ENCODE measurements at places on chromosomes 3 and 15. TPM values are rescaled to one million over a fixed set of nuclear protein-coding genes. Genes with fewer than 3 reads are reported as not detected.

- peaks cover 9% of the 10 kb centered on the region for H3K27me3 ChIP-seq
- no peak for DNase-seq
- H3K4me3 ChIP-seq: no peak overlapping the region
- no peaks in the 10 kb centered on the region for H3K4me1 ChIP-seq
These were observed 94.3 kb upstream of the PFN2 start for GRCh38 chr3:150064971-150065370.

GRCh38 chr3:127448161-127448561 lies 142.4 kb downstream of the TPRA1 start:
- H3K27me3 ChIP-seq: peaks cover 13% of the 10 kb centered on the region
- H3K27ac ChIP-seq: no peak overlapping the region
- no peak overlapping the region for H3K4me3 ChIP-seq
- H3K4me1 ChIP-seq: no peaks in the 10 kb centered on the region
- DNase-seq: no peak

DNA sequence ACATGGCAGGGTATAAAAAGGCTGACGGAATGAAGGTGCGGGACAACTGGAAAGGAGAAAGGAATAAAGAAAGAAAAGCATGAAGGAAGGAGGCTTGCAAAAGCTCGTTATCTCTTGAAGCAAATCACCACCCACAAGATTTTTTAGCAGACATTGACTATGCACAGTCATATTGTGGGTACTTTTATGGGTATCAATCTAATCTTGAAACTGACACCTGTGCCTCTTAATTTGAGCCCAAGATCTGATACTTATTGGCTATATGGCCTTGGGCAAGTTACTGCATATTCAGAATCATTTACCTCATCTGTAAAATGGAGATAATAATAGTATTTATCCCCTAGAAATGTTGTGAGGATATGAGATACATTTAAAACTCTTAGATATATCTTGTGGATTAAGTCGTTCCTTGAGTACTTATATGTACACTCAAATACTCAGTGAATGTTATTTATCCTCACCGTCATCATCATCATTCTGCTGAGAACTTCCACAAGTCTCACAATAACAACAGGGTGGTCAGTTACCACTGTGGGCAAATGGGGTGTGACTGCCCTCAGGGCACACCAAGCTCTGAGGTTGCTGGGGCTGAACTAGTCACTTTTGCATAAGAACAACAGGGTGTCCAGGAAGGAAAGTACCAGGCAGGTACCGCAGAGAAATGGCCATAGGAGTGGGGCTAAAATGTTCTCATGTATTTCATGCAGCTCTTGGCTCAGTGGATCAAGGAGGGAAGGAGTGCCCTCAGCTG lies 266.1 kb downstream of the SLC9A9 start:
- no peaks in the 10 kb centered on the region for H3K27me3 ChIP-seq
- DNase-seq: no peak
- H3K4me3 ChIP-seq: no peak overlapping the region
- no peak overlapping the region for H3K27ac ChIP-seq
- H3K36me3 ChIP-seq: no peaks in the 10 kb centered on the region
- peaks cover 8% of the 10 kb centered on the region for H3K4me1 ChIP-seq

DNA sequence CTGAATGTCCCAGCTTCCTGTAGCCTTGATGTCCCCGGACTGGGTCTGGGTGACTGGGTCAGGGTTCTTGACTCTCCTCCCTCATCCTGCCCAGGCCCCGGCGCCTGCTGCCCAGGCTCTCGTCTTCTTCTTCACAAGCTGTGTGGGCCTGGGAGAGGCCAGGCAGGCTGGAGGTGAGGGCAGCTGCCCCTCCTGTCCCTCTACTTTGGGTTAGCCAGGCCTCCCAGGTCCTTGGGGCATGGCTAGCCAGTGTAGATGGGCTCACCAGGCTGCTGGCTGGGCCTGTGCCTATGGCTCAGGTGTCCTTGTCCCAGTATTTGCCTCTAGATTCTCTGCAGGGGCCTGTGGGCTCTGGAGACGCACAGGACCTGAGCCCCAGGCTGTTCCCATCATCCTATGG lies 31.8 kb downstream of the TKT start:
- no peak for DNase-seq
- no peaks in the 10 kb centered on the region for H3K4me1 ChIP-seq
- no peak overlapping the region for H3K27ac ChIP-seq
- H3K36me3 ChIP-seq: peaks cover 69% of the 10 kb centered on the region
- H3K27me3 ChIP-seq: no peaks in the 10 kb centered on the region

GRCh38 chr3:99884484-99884883 lies 66.8 kb downstream of the CMSS1 start:
- H3K27ac ChIP-seq: peak overlapping the region; percentile 72
- no peaks in the 10 kb centered on the region for H3K27me3 ChIP-seq
- no peaks in the 10 kb centered on the region for H3K4me1 ChIP-seq
- DNase-seq: no peak

ESYT3 gene
- polyA plus RNA-seq: 0.22 TPM

CCDC32 gene
- polyA plus RNA-seq: 35.5 TPM
